Stimulated activated CD4-positive, alpha-beta T cell treated with anti-CD3 and anti-CD28 coated beads, TNF-alpha, amount 100 ng/mL, for 24 hours (primary cell): ENCODE measurements at places on chromosomes 16 and 17.

DNA sequence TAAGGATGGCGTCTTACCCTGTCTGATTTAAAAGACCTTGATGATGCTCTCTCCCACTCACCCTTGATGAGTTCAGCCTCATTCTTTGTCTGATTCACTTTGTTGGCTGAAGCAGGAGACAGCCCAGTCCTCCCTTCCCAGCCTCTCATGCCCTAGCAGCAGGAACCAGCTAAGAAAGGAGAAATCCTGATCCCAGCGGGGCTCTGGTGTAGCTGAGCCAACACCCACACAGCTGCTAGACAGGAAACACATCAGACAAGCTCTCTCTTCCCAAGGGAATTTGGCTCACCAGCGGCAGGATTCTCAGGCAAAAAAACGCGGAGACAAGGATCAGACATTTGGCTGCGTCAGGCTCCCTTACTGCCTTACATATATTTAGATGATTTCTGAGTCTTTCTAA, 211.5 kb downstream of the CDH11 start:
- no peak for DNase-seq

- no peak for DNase-seq
These were observed 72.2 kb upstream of the METTL9 start for GRCh38 chr16:21526923-21527807.

GRCh38 chr17:28086519-28086918, 44.0 kb downstream of the NLK start:
- no peak for DNase-seq

DNA sequence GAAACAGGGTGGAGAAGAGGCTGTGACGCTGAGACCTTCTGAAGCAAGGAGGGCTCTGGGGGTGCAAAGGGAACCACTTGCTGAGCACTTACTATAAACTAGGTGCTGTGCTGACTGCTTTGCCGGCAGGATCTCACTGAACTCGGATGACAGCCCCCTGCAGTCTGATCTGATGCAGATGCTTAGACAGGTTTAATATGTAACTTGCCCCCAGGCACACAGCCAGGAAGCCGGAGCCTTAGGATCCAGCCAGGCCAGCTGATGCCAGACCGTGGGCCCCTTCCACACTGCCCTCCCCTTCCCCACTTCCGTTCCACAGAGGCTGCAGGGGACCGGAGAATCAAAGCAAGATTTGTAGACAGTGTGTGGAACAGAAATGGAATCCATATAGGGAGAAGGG, 23.1 kb downstream of the SPACA3 start:
- DNase-seq: no peak

- DNase-seq: no peak
These were observed 27.3 kb upstream of the GPRC5B start for GRCh38 chr16:19911747-19912454.

DNA sequence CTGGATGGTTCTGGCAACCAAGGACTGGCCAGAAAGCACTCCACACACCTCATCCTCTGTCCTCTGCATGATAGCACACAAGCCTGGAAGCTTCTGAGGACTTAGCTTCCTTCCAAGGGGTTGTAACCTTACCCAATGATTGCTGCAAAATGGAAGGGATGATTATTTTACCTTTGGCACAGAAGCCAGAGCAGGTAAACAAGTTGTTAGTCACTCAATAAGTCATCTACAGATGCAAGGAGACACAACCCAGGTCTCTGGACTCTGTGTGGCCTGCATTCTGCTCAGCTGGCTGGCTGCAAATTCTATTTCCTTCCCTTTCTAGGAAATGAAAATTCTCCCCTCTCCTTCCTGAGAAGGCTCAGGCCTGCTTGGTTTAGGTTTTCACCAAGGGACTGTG, 26.7 kb upstream of the DYNLL2 start:
- DNase-seq: no peak

DNA sequence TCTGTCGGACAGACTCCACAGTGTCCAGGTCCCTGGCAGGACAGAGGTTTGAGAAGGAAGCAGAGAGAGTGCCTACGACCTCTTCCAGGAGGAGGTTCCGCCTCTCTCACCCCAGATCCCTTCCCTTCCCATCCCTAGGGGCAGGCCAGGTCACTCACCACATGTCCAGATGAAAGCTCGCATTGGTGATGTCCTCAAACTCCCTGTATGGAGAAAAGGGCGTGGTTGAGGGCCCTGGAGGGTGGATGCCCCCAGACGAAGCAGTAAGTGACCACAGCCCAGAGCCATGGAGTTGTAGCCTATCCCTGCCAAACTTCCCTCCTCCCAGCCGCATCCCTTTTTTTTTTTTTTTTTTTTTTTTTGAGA, 3.4 kb downstream of the UNC13D start:
- no peak for DNase-seq

- no peak for DNase-seq
These were observed 183.2 kb downstream of the C16orf78 start for GRCh38 chr16:49556606-49557446.

DNA sequence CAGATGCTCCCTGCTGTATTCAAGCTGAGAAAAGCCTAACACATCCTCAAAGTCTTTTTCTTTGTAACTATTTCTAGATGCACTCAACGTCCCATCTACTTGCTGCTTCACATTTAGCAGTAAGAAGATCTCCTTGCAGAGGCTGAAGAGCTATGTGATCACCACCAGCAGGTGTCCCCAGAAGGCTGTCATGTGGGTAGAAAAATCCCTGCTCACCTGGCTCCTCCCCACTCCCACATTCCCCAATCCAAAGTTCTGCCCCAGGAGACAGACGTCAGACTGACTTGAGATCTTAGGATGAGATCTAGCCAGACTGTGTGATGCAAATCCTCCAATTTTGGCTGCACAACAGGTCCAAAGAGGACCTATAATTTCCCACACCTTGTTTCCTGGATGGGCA, 1.1 kb downstream of the CCL13 start:
- no peak for DNase-seq

- DNase-seq: no peak
These were observed 533 bp downstream of the SLC6A4 start for GRCh38 chr17:30234964-30235363.

DNA sequence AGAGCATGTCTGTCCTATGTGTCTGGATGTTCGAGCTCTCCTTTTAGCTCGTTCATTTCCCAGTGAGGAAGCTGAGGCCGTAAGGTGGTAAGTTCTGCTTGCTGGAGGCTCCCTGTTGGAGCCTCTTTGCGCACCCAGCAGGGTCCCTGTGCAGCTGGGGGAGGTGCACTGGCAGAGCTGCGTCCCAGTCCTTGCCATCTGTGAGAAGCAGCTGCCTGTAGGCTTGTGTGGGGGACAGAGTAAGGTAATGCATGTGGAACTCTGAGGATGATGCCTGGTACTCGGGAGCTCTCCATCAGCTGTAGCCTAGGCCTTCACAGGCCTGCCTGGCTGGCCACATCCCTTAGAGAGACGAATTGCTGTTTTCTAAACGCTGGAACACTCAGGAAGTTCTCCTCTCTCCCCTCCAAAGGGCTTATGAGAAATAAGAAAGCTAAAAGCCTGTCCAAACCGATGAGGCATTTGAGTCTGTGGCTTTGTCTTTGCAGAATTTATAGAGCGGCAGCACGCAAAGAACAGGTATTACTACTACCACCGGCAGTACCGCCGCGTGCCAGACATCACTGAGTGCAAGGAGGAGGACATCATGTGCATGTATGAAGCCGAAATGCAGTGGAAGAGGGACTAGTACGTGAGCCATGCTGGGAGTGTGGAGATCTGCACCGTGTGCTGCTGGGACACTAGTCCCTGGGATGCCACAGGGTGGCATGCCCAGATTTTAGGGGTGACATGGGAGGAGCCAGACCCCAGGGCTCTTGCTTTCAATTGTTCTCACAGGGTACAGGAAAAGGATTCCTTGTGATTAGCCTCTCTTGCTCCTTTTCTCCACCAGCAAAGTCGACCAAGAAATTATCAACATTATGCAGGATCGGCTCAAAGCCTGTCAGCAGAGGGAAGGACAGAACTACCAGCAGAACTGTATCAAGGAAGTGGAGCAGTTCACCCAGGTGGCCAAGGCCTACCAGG, 1.6 kb downstream of the NDUFB10 start:
- DNase-seq: no peak

DNA sequence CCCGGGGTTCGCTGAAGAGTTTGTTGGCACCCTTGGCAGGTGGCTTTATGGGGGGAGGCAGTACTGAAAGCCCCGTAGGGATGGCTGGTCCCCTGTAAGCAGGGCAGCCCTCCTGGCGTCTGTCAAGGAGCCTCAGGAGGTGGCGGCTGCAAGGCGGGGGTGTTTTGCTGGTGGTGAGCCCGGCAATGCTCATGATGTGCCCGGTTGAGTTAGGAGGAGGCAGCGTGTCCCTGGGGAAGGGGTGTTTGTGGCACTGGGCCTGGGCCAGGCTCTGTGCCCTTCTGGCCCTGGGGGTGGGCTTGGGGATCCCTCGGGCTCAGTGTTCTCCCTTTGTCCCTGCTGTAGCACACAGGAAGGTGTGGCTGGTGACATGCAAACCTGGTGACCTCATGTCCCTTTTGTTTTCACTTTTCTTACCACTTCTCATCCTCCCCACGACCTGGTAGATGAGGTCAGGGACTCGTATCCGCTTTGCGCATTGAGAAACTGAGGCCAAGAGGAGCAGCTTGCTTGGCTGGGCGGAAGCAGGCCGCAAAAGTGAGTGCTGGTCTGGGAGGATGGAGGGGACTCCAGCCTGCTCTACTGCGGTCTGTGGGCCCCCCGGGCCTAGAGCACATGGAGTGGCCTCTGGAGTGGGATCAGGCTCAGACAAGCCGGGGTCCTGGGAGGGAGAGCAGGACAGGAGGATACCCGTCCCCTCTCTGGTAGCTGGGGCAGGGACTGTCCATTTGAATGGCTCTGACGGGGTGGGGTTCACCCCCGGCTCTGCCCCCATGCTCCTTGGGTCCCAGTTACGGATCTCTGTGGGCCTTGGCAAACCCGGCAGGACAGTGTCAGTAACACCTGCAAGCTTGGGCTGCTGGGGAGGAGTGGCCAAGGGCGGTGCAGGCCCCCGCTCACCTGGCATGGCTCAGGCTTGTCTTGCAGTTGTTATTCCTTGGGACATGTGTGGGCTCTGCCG, 2.2 kb downstream of the SNN start:
- DNase-seq: no peak

DNA sequence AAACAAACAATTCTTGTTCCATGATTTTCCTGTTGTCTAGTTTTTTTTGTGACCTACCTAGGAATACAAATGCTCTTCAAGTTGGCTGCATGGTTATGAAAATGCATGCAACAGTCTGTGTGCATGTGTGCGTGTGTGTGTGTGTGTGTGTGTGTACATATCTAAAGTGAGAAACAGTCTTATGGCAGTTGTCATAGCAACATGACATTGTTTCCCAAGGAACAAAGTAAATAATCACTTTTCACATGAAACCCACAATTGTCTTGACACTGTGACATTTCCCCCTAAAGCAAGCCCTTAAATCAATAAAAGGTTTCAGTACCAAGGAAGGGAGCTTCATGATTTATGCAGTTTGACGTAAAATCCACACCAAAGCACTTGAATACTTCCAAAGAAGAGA, 758.4 kb downstream of the CDH8 start:
- DNase-seq: no peak
